ENCODE measurements at places on chromosomes 6 and 20.

- DNase-seq, result no peak
Measured at GRCh38 chr20:8963330-8963729, 105.6 kb upstream of the PLCB4 start.

- no peak for DNase-seq
Measured at GRCh38 chr6:7390226-7390878, 744 bp downstream of the RIOK1 start.

GRCh38 chr6:142914937-142915697 lies 29.9 kb downstream of the HIVEP2 start:
- no peak for DNase-seq

DNA sequence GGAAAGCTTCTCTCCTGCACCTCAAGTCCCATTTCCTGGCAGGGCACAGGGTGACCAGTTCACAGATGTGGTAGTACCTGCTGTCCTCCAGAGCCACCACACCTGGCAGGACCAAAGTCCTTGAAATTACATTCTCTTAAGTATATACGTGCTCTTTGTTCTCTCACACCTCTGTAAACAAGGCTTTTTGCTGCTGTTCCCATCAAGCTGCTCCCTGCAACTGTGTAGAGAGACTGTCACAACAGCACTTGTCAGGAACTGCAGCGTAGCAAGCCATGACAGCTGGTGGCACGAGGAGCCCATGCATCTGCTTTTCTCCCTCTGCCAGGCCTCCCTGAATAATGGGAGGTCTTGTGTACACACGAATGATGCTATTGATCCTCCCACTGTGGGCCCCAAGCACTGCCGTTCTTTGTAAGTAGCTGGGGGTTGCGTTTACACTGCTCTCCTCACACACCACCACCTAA lies 431.8 kb downstream of the CD83 start:
- DNase-seq, result no peak

- no peak for DNase-seq
Measured at GRCh38 chr6:126781582-126781981, 336.9 kb upstream of the RSPO3 start.

- DNase-seq, result no peak
Measured at GRCh38 chr20:63042448-63043071, 35.8 kb upstream of the BHLHE23 start.

DNA sequence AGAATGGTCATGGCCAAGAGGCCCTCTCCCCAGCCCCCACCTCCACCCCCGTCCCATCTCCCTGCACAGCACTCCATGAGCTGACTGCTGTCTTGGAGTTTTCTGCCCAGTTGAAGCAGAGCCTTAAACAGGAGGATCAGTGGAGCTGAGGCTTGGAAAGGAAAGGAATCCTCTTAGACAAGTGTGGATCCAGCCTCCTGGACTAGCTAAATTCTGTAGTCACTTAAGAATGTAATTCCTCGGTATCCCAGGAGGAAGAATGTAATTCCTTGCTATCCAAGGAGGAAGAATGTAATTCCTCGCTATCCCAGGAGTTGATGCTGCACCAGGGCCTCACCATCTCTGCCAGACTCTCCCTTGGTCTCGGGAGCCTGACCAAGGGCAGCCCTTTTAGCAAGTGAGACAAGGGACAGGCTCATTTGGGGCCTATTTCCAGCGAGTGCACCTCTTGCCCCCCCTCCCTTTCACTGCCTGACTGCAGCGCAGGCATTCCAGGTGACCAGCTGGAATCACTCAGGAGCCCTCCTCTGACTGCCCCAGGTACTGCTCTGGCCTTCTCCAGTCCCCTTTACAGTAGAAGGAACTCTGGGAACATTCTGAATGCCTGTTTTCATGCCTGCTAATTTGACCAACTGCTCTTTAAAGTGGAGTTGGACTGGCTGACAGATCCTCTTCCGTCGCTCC lies 76.2 kb downstream of the TCP11 start:
- no peak for DNase-seq

- DNase-seq, result no peak
Measured at GRCh38 chr20:25283221-25283951, 35.5 kb downstream of the PYGB start.

DNA sequence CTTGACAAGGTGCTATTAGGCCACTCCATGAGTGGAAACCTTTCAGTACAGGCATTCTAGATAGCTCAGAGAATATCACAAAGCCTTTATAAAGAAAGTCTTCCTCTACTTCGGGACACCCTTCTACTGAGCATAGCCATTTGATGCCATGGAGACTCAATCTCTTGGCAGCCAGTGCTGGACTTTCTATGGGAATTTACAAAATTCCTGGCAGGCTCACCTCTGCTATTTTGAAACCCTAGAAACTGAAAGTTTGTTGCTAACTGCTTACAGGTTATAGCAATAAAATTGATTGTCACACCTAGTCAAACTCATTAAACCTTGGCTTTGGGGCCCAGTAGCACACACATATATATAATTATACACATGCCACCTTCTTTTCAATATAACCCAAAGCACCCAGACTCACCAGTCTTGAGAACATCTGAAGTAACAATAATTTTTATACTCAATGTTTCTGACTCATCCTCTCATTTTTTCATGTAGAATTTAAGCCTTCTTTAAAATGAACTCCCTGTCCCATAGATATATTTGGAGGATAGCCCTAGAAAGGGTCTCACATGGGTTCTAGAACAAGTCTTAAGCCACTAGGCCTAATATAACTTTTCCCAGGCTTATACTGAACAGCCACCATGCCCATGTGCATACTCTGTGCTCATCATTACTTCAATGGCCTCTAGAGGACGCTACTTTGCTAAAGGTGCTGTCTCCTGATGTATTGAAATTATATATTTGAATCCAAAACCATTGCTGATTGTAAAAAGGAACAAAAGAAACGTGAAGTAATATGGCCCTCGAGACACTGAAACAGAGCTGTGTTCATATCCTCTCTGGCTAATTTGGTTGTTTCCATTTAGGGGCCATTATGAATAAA lies 368.1 kb upstream of the MARCKS start:
- DNase-seq, result no peak

Data from muscle of arm (tissue), 14 donors.